ENCODE measurements at places on chromosomes 13 and 19.

DNA sequence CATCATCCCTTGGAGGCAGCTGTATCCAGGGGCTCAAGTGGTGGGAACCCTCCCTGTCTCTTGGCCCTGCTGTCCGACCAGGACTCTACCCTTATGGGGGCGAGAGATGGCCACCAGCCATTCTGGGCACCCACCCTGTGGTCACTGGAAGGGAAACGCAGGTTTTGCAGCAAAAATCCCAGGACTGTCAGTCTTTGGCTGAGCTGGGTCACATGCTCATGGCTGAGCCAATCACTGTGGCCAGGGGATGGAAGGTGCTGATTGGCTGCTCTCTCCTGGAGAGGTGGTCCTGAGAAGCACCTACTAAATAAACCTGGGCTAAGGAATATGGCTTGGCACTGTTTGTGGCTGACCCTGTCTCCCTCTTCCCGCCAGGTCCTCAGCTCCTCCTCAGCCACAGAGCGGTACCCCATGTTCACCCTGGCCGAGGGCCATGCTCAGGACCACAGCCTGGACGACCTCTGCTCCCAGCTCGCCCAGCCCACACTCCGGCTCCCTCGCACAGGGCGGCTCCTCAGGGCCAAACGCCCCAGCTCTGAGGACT, 8.9 kb downstream of the ATG4D start:
- DNase-seq = no peak

DNA sequence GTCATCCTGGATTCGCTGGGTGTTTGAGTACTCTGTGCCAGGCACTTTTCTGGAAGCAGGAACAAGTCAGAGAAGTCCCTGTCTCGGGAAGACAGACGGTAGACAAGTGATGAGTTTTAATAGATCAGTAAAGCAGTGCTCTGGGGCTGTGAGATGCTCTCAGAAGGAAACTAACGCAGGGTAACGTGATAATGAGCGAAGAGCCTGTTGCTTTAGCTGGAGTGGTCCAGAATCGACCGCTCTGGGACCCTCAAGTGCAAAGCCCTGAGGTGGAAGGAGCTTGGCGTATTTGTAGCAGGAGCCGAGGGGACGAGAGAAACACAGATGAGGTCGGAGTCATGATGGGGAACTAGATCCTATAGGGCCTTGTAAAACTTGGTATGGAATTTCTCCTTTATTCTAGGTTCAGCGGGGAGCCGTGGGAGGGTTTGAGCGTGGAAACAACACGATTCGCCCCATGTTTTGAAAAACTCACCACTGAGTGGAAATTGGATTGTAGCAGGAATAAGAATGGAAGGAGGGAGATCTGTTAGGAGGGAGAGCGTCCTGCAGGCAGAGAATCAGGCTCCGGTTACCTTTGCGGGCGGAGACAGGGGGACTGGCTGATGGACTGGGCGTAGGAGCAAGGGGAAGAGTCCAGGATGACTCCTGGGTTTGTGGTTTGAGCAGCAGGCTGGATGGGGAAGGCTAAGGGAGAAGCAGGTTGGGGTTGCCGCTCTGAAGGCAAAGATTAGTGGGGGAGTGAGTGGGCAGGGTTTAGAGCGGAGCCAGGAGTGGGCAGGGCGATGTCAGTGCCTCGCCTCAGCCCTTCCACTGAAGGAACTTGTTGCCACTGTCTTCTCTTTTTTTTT, 763 bp downstream of the POLD1 start:
- no peak for DNase-seq

DNA sequence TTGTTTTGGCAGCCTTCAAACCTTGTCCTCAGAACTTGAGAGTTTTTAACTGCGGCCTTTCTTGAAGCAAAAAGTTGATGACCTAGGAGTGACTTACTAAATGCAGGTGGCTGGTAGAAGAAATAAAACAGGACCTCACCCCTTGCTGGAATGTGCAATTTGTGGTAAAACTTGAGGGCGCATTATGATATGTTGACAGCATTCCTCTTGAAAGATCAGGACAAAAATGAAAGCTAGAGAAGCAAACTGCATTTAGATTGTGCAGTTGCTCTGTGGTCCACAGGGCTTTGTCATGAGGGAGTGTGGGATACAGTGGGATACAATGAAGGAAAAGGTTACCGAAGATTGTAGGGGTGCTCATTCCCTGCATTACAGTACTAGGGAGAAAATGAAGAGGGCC, 504.2 kb downstream of the GPC6 start:
- DNase-seq = no peak

GRCh38 chr19:40055049-40055448, 982 bp downstream of the ZNF780B start:
- DNase-seq = no peak

DNA sequence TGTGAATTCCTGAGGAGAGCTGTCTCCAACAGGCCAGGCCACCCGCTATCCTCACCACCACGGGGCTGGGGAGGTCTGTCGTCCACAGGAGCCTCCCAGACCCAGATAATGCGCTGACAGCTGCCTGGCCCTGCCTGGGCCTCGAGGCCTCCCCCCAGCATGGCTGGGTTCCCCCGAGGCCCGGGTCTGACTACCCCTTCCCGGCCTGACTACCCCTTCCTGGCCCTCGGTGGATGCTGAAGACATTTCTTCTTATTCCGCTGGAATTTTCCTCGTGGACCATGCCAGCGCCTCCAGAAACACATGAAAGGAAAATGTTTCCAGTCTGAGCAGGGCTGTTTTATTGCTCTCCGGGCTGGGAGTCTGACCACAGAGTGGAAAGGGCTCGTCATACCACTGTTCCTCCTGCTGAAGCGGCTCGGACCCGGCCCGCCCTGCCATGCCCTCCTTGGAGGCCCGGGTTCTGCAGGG, 16.8 kb upstream of the COMP start:
- DNase-seq = no peak

GRCh38 chr13:34546344-34547250, 395.5 kb upstream of the NBEA start:
- no peak for DNase-seq

DNA sequence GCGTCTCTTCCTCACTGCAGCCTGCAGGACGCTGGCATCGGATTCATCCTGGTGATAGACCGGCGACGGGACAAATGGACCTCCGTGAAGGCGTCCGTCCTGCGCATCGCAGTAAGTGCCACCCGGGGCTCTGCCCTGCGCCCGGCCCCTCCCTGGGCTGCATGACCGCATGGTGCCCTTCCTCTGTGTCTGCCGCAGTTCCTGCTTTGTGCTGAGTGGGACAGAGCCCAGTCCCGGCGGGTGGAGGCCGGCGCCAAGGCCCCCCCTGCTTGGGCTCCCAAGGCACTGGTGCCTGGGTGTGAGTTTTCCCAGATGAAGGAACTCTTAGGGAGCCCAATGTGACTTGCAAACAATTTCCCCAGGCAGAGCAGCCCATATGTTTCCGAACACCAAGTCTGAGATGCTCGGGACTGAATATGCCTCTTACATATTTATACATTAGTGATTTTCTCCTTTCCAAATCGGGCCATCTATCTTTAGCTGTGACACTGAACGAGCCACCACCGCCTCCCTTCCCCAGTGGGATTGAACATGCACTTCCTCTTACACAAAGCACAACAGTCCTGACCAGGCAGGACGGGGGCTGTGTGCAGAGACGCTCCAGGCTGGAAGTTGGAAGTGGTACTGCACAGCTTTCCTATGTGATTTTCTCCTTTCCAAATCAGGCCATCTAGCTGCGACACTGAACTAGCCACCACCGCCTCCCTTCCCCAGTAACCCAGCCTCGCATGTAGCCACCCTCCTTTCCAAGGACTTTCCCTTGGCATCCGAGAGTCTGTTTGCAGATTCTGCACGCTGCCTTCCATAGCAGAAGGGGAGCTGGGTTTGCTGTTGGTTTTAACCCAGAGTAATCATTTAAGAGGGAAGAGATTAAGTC, 60.1 kb upstream of the F7 start:
- DNase-seq = no peak

GRCh38 chr19:58560921-58561320, 2.5 kb upstream of the UBE2M start:
- DNase-seq = no peak

- no peak for DNase-seq
Measured at GRCh38 chr13:98778749-98779148, 26.3 kb upstream of the SLC15A1 start.
